Stimulated activated CD4-positive, alpha-beta T cell treated with anti-CD3 and anti-CD28 coated beads, Interleukin-1b, Interleukin-23, amount 100 ng/mL, for 1 hour (primary cell): ENCODE measurements at places on chromosomes 5 and 9.

GRCh38 chr5:36243653-36244052, 1.9 kb upstream of the NADK2 start:
- no peak for DNase-seq

DNA sequence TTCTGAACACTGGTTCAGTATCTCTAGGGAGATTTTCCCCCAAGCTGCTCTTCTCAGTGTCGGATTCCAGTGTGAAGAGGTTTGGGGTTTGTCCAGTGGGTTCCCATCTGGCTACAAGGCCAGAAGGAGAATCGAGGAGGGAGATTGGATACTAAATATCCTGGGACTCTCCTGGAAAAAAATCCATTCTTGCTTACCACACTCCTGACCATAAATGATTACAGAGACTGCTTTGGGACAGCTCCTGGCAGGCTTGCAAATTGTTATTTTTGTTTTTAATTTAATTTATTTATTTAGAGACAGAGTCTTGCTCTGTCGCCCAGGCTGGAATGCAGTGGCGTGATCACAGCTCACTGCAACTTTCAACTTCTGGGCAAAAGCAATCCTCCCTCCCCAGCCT, 4.7 kb upstream of the SUSD1 start:
- no peak for DNase-seq

DNA sequence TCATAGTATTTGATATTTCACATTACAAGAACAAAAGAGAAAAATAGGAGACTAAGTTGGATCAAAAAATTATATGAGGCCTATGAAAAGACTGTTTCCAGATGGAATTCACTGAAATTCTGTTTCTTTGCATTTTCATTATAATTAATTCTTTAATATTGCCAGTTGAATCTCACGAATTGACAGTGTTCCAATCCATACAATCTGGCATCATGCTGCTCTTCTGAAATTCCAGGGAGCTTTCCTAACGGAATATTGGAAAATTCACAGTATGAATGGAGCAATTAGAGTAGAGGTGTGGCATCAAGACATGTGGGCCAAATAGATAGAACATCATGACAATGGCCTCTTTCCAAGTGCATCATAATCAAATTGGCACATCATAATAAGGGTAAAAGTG, 1178.9 kb upstream of the WWC1 start:
- DNase-seq: no peak

DNA sequence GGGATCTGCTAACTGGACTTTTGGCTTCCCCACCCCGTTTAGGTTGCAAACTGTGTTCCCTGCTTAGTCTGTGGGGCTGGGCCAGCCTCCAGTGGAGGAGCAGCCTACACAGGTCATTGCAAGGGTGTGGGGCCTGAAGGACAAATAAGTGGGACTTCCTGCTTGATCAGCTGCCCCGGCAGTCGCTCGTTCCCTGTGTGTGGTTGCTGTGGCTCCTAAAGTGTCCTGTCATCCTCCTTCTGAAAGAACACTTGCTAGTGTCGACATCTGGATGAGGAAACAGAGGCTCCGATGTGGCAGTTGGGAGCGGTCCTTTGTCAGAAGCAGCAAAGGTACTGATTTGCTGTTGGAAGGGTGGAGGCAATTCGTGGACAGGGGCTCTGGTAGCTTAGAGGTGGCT, 88.9 kb upstream of the TBCA start:
- DNase-seq: no peak

DNA sequence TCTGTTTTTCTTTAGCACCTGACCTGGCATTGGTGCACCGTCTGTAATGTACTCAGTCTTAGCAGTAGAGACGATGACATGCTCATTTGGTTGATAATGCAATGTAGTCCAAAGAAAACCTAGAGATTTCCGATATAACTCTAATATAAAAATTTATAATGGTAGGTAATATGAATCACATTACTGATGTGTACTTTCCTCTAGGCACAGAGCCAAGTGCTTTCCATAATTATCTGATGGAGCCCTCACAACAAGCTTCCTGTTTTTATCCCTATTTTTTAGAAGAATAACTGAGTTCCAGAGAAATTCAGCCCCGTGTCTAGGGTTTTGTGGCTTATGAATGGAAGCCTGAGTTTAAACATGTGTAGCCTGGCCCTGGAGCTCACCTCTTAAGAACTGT, 53.7 kb downstream of the KDM4C start:
- no peak for DNase-seq

DNA sequence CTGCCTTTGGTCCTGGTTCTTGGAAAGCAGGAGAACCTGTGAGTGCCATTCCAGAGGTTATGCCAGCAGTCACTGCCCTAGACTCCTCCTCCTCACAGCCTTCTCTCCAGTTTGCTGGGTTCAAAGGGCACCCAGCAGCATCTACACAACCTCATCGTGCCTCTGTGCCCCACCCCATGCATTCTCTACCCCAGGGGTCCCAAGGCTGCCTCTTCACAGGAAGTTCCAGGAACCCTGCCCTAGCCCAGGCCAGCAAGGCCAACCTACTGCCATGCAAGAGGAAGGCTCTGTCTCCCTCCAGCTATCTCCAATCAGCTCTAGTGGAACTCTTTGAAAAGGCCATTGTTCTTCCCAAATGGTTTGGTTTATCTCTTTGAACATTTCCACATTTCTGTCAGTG, 21.2 kb downstream of the ENC1 start:
- DNase-seq: no peak

- no peak for DNase-seq
Observed at GRCh38 chr5:27682600-27682999, 644.2 kb upstream of the CDH9 start.

- no peak for DNase-seq
Observed at GRCh38 chr5:166562246-166562645, 1729.2 kb upstream of the WWC1 start.

- DNase-seq: no peak
Observed at GRCh38 chr5:37873988-37874387, 34.1 kb upstream of the GDNF start.
